ENCODE measurements at places on chromosomes 5 and 9.

DNA sequence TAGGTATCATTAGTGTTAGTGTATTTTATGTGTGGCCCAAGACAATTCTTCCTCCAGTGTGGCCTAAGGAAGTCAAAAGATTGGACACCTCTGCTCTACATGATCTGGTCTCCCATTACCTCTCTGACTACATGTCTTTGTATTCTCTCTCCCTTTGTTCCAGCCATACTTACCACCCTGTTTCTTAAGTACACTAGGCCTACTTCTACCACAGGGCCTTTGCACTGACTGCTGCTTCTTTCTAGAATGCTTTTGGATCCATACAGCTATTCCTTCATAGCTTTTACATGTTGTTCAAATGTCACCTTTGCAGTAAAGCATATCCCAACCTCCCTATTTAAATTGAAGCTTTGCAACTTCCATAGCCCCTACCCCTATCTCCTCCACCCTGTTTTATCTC is 5.4 kb downstream of the XRCC4 start:
- DNase-seq, result no peak

- DNase-seq, result peak; percentile 82
Measured at GRCh38 chr5:172102913-172103626, 85.0 kb downstream of the STK10 start.

DNA sequence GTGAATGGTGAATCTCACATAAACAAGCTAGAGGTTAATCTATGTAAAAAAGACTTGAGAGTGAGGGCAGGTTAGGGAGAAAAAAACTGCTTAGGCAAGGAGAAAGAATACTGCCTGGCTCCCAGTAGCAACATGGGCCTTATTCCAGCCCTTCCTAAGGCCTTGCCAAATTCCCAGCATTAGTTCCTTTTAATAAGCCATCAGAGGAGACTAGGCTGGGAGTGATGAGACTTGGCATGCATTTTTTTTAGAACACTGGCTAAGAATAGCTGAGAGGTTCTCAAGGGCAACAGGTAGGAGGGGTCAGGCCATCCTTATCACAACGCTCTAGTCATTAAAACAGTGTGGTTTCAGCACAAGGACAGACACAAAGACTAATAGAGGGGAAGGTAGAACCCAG is 20.9 kb upstream of the ZBTB43 start:
- no peak for DNase-seq

GRCh38 chr9:77022783-77023440 is 3.5 kb downstream of the FOXB2 start:
- DNase-seq, result no peak

DNA sequence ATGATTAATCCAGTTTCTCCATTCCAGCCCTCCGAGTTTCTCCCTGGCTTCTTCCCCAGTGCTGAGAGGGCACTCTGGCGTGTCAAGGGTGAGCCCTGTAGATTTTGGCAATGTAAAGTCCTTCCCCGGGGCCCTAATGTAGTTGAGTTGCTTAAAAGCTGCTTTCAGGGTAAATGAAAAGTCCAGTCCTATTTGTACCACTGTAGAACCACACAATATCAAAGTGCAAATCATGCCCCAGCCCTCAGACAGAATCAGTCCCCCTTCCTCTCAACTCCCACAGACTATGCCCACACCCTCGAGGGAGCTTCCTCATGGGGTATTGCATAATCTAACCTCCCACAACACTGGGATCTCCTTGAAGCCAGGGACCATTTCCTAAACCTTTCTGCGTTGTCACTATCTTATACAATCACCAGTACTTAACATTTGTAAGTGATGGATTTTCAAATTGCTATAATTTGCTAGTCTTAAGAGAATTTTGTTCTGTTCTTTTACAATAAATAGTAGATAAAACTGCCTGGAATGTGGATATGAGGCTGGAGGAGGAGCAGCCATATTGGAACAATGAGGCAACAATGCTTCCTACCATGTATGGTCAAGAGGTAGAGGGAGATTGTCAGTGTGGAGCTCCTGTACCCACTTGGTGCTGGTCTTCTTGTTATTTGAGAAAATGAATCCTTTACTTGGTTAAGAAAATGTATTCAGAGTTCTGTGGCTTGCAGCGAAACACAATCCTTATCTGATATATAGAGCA is 34.4 kb downstream of the ZNF366 start:
- DNase-seq, result no peak

- DNase-seq, result no peak
Measured at GRCh38 chr9:130117816-130118632, 54.2 kb upstream of the NCS1 start.

DNA sequence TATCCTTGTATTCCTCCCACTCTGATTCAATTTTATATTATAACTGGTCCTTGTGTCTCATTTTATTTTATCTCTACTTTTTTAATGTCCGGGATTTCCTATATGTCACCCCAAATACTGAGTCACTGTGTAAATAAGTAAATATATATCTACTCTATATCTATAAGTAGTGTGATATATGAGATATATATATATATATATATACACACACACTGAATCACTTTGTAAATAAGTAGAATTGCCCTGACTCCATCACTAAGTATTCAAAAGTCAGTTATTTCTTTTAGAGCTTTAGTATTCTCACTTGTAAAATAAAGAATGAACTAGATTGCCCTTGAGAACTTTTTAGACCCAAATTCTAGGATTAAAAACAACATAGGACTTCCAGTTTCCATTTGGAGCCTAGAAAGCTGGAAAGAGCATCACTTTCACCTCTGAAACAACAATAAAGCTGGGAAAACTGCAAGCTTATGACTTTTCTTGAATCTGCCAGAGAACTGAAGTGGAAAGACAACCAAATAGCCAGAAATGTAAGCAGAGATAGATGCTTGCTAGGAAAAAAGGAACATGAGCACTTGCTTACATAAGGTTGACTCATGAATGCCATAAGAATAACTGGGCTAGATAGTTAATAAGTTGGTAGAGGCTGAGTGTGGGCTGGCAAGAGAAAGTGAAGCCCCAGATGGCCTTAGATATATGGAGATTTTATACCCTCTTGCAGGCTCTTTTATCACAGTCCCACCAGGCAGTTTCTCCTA is 171.1 kb upstream of the TLX3 start:
- DNase-seq, result no peak

GRCh38 chr5:133149345-133149744 is 97.5 kb downstream of the HSPA4 start:
- DNase-seq, result no peak

DNA sequence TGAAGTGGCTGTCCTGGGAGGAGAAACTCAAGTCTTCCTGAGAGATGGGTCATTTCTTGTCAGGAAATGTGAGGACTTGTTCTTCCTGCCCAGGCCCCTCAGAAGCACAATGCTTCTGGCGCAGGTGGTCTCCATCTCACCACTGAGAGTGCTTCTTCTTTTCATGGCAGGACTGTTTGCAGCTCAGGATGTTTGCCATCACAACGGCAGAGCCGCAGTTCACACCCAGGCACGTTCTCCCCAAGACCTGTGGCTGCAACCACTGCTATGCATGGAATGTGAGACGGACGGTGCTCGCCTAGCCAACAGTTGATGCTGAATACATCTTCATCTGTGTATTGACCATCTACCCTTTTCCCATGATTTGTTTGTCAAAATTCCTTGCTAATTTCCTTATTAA is 216.3 kb downstream of the GADD45G start:
- no peak for DNase-seq

DNA sequence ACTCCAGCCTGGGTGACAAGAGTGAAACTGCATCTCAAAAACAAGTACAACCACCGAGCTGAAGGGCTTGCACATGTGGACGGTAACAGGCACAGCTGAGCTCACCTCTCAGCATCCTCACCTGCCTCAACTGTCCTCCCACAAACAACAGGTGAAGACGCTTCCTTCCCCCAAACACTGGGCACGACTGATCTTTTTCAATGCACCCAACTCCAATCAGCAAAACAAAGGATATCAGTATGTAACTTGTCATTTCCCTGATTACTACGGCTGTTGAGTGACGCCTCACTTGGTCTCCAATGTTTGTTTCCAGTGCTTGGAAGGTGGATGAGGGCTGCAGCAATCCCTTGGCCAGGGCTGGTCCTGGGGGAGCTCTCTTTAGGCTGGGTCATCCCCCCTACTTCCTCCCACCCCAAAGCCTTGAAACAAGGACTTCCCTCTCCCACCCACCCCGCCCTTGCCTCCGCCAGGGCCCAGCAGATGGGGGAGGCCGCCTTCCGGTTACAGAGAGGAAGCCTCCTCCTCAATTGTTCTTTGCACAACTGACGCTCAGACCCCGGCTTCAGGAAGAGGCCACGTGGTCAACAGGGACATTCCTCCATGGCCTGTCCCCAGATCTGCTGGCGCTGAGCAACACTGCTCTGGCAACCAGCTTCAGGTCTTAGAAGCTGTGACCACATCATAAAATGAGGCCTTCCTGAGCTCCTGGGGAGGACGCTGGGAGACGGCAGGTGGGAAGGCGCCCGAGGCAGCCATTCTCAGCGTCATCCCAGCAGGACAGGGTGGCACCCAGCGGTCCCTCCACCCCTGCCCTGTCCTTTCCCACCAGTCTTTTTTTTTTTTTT is 5.9 kb downstream of the FAM78A start:
- no peak for DNase-seq

DNA sequence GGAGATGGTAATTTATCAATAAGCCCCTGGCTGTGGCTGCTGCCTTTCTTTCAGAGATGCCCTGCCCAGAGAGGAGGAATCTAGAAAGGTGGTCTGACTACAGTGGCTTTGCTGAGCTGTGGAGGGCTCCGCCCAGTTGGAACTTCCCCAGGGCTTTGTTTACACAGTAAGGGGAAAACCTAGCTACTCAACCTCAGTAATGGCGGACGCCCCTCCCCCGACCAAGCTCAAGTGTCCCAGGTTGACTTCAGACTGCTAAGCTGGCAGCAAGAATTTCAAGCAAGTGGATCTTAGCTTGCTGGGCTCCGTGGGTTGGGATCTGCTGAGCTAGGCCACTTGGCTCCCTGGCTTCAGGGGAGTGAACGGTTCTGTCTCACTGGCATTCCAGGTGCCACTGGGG is 865.4 kb upstream of the ACO1 start:
- peak; percentile 4 for DNase-seq
